ENCODE measurements at places on chromosomes 7 and 10. TPM values are rescaled to one million over a fixed set of nuclear protein-coding genes. Genes with fewer than 3 reads are reported as not detected.

The SEC61G gene
- 193 TPM for polyA plus RNA-seq

The ASB10 gene
- 25.2 TPM for polyA plus RNA-seq

The LYZL2 gene
- polyA plus RNA-seq: not detected

The UNC5B gene
- 1.3 TPM for polyA plus RNA-seq

The CALHM1 gene
- polyA plus RNA-seq: not detected

- DNase-seq: no peak
Measured at GRCh38 chr10:71409516-71410104, 12.9 kb downstream of the CDH23 start.

GRCh38 chr10:96992721-96993120 is 160.6 kb downstream of the LCOR start:
- no peak for DNase-seq

DNA sequence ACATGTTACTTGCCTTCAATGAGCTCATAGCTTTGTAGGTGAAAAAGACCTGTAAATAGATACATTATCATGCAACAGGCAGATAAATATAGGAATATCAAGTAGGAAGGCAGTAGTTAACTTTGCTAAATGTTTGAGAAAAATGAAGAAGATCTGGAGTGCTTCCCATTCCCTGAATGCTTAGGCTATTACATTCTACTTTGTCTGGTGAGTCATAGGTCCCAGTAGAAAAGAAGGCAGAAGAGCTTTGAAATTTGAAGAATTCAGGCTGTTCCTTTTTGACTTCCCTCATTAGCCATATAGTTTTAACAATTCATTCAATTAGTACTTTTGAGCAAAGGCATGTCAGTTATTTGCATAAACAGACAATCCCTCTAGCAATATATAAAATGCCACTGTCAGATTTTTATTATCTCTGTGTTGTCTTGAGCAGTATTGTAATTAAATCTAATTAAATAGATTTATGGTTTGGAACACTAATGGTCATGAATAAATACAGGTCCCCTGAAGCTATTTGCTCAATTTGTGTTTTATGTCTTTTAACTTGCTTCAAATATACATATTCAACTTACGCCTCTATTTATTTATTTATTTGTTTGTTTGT is 875.0 kb downstream of the REEP3 start:
- DNase-seq: no peak

GRCh38 chr7:77665161-77665560 is 31.1 kb upstream of the RSBN1L start:
- DNase-seq: no peak

GRCh38 chr10:117094856-117095255 is 43.2 kb downstream of the VAX1 start:
- DNase-seq: no peak

GRCh38 chr7:79453558-79454360 is at the start of gene MAGI2:
TSS of gene MAGI2 (minus strand) at chr7:79453667. CDS start at chr7:79453320, 347 bp downstream.
- DNase-seq: peak; percentile 86

DNA sequence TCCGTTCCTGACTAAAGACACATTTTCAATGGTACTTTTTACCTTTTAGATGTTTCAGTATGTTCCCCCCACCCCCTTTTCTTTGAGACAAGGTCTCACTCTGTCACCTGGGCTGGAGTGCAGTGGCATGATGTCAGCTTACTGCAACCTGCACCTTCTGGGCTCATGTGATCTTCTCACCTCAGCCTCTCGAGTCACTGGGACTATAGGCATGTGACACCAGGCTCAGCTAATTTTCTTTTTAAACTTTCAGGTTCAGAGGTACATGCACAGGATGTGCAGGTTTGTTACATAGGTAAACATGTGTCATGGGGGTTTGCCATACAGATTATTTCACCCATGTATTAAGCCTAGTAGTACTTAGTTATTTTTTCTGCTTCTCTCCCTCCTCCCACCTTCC is 99.3 kb upstream of the RPA3 start:
- no peak for DNase-seq

DNA sequence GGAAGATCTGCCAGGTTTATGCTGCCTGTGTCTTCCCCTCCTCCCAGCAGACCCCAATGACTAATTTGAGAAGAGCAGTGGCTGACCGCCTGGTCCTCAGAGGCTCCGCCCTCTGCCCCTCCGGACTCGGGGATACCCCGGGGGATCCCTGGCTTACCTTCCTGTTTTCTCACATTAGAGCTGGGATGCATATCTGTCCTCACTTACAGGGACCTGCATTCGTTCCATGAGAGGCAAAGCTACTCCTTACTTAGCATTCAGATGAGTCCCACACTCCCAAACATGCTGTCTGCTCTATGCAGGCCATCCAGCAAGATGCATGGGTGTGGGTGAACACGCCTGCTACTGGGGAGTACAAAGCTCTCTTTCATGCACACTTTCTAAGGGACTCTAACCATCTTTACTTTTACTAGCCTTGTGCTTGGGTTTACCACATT is 24.0 kb downstream of the VOPP1 start:
- DNase-seq: no peak

All from psoas muscle (tissue), 8 donors.